ENCODE measurements at places on chromosomes 5 and 9. TPM values are rescaled to one million over a fixed set of nuclear protein-coding genes. Genes with fewer than 3 reads are reported as not detected.
A peak's percentile ranks its signal among the peaks of the same experiment; 100 is the strongest.

Gene UBE2QL1
- not detected for polyA plus RNA-seq

Gene SCAI
- polyA plus RNA-seq = 0.84 TPM

Gene GCNT4
- polyA plus RNA-seq = not detected

Gene PCDHGA10
- polyA plus RNA-seq = not detected

Gene IDNK
- 2.4 TPM for polyA plus RNA-seq

Gene SH3RF2
- polyA plus RNA-seq = not detected

Gene CTXN3
- not detected for polyA plus RNA-seq

Gene ZNF169
- 1.1 TPM for polyA plus RNA-seq

DNA sequence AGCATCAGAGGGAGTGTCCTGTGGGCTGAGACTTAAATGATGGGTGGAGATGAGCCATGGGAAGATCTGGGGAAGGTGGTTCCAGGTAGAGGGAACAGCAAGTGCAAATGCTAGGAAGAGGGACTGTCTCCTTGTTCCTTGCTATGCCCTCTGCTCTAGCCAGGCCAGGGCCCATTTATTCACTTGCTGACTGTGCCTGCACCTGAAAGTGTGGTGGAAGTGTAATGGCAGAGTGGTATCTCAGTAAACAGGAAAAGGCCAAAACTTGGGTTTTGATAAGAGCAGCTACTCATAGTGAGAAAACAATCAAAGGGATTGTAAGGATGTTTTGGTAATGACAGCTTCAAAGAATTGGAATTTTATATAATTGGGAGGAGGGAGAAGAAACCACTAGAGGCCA, 32.4 kb downstream of the TLE4 start:
- DNase-seq = no peak
- H3K27me3 ChIP-seq = no peaks in the 10 kb centered on the region
- peaks cover 34% of the 10 kb centered on the region for H3K4me1 ChIP-seq
- H3K4me3 ChIP-seq = no peak overlapping the region
- H3K36me3 ChIP-seq = peaks cover 33% of the 10 kb centered on the region

- H3K4me1 ChIP-seq = no peaks in the 10 kb centered on the region
- DNase-seq = no peak
- no peak overlapping the region for H3K27ac ChIP-seq
- peaks cover 4% of the 10 kb centered on the region for H3K27me3 ChIP-seq
These were observed 22.1 kb upstream of the FAM13B start for GRCh38 chr5:138054847-138055558.

DNA sequence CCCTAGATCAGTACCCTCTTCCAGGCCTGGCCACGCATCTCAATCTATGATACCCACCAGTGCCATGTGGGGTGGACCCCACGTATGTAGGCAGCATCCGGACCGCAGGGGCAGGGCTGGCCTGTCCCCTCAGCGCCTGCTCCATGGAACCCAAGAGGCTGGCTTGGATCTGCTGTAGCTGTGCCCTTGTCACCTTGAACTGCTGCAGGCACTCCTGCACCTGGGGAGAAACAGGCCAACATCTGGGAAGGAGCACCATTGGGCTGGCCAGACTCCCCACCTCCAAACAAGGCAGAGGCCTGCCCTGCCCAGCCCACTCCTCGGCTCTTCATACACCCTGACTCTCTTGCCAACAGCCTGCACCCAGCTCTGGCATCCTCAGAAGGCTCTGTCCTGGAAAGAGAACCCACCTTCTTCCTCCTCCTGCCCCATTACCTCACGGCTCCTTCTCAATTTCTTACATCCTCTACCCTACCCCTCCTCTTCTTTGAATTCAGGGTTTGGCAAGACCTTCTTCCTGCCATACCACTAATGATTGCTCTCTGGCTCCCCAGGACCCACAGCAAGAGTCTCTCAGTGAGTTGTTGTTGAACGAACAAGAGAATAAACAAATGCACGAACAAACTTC, 7.7 kb downstream of the HK3 start:
- no peak for DNase-seq
- peaks cover 46% of the 10 kb centered on the region for H3K4me1 ChIP-seq
- H3K27ac ChIP-seq = peak overlapping the region; percentile 79

DNA sequence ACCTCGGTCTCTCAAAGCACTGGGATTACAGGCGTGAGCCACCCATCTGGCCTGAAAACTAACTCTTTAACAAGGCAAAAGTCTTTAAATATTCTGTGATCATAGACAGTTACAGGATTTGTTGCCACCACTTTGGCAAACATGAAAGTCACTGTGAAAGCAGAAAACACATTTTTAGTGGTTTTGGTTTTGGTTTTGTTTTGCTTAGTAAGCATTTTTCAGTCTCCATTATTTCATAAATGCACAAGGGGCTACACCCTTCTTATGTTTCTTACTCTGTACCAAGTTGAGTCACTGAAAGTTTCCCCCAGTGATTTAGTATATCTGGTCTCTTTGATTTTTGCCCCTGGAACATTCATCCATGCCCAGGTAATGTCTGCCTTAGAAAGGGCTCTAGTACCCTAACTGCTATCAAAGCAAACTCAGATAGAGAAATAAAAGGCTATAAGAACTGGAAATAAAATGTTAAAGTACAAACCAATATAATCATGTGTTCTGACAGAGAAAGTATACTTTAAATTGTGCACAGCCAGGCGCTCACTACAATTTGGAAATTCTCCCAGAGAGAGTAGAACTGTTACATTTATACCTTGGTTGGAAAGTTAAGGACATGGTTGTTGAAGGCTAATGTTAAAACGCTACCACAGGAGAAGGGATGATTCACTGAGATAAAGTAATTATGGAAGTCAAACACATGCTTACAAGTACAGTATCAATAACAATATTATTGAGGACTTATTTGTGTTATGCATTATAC, 1022.5 kb upstream of the DMAC1 start:
- no peaks in the 10 kb centered on the region for H3K4me1 ChIP-seq
- H3K27ac ChIP-seq = no peak overlapping the region
- H3K36me3 ChIP-seq = no peaks in the 10 kb centered on the region
- H3K4me3 ChIP-seq = no peak overlapping the region

DNA sequence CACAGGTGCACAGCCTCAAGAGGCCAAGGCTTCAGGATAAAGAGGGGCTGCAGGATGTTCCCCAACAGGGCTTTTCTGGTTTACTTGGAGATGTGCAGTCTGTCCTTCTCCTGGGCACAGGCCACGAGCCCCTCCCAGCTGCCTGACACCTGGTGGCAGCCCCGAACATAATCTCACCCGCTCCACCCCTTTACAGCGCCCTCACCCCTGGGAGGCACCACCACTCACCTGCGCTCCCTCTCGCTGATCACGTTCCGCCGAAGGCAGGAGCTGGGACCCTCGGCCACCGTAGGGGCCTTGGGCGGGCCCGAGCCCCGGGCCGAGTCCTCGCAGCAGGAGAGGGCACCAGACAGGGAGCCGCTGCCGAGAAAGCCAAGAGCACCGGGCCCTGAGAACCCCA, 514 bp downstream of the SOHLH1 start:
- H3K4me3 ChIP-seq = no peak overlapping the region
- H3K27ac ChIP-seq = no peak overlapping the region
- no peak for DNase-seq
- no peaks in the 10 kb centered on the region for H3K4me1 ChIP-seq

DNA sequence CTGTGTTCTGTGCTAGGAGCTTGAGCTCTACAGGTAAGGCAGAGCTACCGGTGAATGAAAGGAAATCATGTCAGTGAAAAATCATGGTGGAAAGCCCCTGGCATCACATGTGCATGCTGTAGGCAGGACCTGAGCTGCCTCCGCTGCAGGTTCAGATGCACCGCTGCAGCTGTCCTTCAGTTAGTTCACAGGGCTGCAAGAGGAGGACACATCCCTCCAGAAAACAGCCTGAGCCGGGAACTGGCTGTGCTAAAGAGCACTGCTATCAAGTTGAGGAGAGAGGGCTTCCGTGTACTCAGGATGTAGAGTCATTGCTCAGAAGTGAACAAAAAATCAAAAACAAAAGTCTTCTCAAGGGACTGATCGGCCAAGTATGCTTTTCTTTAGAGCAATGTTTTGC, 138.6 kb downstream of the ERCC6L2 start:
- DNase-seq = no peak
- no peak overlapping the region for H3K4me3 ChIP-seq
- peaks cover 2% of the 10 kb centered on the region for H3K4me1 ChIP-seq
- H3K27me3 ChIP-seq = no peaks in the 10 kb centered on the region

DNA sequence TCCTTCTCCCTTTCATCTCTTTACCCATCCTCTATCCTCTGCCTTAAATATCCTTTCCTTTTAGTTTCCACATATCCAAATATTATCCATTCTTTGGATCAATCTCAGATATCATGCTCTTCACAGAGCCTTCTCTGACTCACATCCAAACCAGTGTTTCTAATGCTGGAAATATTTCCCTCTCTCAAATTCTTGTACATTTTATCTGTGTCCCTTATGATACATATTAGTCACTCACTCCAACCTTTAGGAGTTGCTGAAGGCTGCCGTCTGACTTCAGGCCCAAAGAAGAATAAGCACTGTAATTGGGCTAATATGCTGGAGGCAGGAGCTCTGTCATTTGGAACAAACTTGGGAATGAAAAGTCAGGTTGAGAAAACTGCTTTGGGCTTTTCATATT, 156.4 kb upstream of the RUSC2 start:
- H3K27ac ChIP-seq = no peak overlapping the region
- no peaks in the 10 kb centered on the region for H3K27me3 ChIP-seq
- no peak for DNase-seq
- no peak overlapping the region for H3K4me3 ChIP-seq
- no peaks in the 10 kb centered on the region for H3K36me3 ChIP-seq
- no peaks in the 10 kb centered on the region for H3K4me1 ChIP-seq

- H3K27me3 ChIP-seq = no peaks in the 10 kb centered on the region
- H3K27ac ChIP-seq = no peak overlapping the region
- H3K4me3 ChIP-seq = no peak overlapping the region
- no peak for DNase-seq
- no peaks in the 10 kb centered on the region for H3K4me1 ChIP-seq
These were observed 239.4 kb upstream of the FBXL7 start for GRCh38 chr5:15260356-15261268.

GRCh38 chr5:66353186-66353585, 209.1 kb downstream of the SREK1 start:
- H3K4me1 ChIP-seq = peaks cover 19% of the 10 kb centered on the region
- no peak overlapping the region for H3K27ac ChIP-seq
- H3K27me3 ChIP-seq = peaks cover 2% of the 10 kb centered on the region
- H3K4me3 ChIP-seq = no peak overlapping the region
- no peak for DNase-seq

GRCh38 chr9:35341021-35341420, 148.9 kb upstream of the RUSC2 start:
- H3K4me3 ChIP-seq = no peak overlapping the region
- H3K27ac ChIP-seq = no peak overlapping the region
- H3K4me1 ChIP-seq = no peaks in the 10 kb centered on the region
- H3K36me3 ChIP-seq = no peaks in the 10 kb centered on the region
- no peaks in the 10 kb centered on the region for H3K27me3 ChIP-seq

DNA sequence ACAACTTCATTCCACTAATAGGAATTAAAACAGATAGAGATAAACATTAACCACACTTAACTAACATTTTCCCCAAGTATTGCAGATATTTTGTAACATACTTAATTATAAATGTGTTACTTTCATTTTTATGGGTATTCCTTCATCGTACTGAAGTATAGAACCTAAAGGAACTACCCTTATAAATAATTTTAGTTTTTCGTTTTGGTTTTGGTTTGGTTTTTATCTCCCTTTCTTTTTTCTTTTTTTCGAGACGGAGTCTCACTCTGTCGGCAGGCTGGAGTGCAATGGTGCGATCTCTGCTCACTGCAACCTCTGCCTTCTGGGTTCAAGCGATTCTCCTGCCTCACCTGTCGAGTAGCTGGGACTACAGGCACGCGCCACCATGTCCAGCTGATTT, 60.1 kb upstream of the LMNB1 start:
- H3K27me3 ChIP-seq = no peaks in the 10 kb centered on the region
- no peaks in the 10 kb centered on the region for H3K36me3 ChIP-seq
- H3K4me3 ChIP-seq = no peak overlapping the region
- no peak overlapping the region for H3K27ac ChIP-seq
- no peak for DNase-seq

- no peak for DNase-seq
- H3K27me3 ChIP-seq = no peaks in the 10 kb centered on the region
- H3K36me3 ChIP-seq = no peaks in the 10 kb centered on the region
These were observed 610.6 kb downstream of the CDH12 start for GRCh38 chr5:22242532-22242931.

DNA sequence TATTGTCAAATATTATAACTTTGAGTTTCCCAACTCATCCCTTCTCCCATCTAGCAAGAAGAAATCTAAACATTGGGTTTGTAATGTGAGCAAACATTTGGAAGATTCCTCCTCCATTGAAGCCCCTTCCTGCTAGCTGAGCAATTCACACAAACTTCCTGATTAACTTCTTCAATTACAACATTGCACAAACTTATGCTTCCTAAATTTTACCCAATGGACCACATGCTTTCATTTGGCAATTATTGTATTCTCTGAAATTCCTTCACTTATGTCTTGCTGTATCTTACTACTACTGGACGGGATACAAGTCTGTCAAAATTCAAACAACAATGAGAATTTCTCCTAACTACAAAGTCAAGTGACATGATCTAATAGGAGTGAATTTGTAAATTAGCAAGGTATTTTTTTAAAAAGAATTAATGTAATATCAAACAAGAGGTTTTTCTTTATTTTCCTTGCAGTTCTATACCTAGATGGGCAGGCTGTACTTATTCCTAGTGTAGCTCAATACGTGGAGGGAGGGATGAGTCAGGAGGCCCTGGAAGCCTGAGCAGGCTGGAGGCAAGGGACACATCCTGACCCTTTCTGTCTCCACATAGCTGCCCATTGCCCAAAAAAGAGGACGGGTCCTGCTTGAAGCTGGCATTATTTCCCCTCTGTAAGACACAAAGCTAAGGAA, 11.8 kb upstream of the IFNW1 start:
- DNase-seq = peak; percentile 51
- peaks cover 21% of the 10 kb centered on the region for H3K4me1 ChIP-seq
- peak overlapping the region; percentile 33 for H3K27ac ChIP-seq
- no peaks in the 10 kb centered on the region for H3K36me3 ChIP-seq
- peak overlapping the region; percentile 67 for H3K4me3 ChIP-seq

DNA sequence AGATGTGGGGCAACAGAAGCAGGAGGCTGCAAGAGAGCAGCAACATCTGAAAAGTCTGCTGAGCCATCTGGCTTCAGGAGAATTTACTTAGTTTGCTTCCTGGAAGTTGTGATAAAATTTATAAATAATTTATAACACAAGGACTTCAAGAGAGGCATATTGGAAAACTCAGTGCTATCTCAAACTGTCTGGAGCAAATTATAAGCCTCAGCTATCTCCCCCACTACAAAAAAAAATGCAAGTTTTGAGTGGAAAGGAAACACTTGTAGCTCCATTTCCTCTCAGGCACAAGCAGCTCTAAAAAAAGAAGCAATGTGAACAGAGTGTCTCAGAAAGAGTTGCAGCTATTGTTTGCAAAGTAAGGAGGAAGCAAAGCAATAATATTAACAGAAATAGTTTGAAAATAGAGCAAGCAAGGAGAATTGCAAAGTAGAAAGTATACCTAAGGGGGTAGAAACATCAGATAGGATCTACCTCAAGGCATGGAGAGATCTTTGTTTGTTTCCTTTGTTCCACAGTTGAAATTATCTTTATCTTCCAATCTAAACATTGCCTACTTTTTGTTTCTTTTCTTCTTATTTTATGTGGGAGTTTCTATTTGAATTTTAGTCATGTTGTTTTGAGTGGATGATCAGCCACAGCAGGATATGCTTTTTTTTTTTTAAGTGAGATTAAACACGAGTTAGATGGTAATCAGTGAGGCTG, 55.9 kb upstream of the IL6ST start:
- no peaks in the 10 kb centered on the region for H3K36me3 ChIP-seq
- peaks cover 21% of the 10 kb centered on the region for H3K4me1 ChIP-seq
- H3K27me3 ChIP-seq = no peaks in the 10 kb centered on the region
- no peak overlapping the region for H3K27ac ChIP-seq
